Mucosa of descending colon (tissue), 3 donors: ENCODE measurements at places on chromosomes 12 and 14. TPM values are rescaled to one million over a fixed set of nuclear protein-coding genes. Genes with fewer than 3 reads are reported as not detected.

The CEBPE gene
- not detected for total RNA-seq

GRCh38 chr14:38208618-38209562 lies 1.2 kb downstream of the SSTR1 start:
- peak; percentile 74 for DNase-seq

- DNase-seq: no peak
Measured at GRCh38 chr14:57502586-57503254, 9.1 kb upstream of the CCDC198 start.

The RERG gene
- 5.2 TPM for total RNA-seq

GRCh38 chr14:95092723-95093122 lies 64.6 kb downstream of the DICER1 start:
- no peak for DNase-seq

- DNase-seq: no peak
Measured at GRCh38 chr12:29008786-29009185, 140.3 kb upstream of the FAR2 start.

GRCh38 chr12:89023936-89024335 lies 328.4 kb downstream of the DUSP6 start:
- DNase-seq: no peak

The GPRC5D gene
- not detected for total RNA-seq

The TOX4 gene
- total RNA-seq: 91.6 TPM

DNA sequence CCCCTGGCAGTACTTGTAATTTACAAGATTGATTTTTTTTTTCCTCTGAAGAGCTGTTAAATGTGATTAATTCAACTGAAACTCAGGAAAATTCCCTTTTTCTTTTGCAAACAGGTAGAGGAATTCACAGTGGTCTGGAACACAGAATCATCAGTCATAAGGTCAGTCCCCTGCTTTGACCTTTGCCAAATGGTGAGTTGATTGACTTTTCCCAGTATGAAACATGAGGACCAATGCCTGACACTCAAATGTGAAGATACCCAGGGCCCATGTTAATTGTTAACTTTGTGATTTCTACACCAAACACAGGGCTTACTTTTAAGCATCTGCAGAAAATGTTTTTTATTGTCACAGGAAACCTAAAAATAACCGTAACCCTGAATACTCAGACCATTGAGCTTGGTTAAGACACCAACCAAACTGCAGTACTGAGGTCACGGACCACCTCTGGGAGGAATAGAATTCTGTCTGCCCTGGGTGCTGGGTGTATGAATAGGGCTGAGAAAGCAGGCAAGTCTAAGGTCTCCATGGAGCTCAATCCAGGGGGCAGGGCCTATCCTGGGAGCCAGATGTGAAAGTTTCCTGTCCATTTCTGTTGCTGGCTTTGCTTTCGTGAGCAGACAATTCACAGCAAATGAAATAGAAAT lies 192.4 kb downstream of the TMX1 start:
- DNase-seq: no peak

DNA sequence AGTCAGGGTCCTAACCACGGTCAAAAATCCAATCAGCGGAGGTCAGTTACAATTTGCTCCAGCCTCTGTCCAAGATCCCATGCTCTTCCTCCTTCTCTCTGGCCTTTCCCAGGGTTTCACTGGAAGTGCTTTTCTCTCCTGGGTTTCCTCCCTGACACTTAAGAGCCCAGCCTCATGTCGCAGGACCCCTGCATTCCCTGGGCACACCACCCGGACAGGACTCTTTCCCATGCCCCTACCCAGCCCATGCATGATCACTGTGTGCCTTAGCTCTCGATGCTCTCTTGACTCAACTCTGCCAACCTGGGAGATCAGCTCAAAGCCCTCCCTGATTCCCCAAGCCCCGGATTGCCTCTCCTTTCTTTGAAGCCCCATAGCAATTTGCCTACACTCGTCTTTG lies 15.5 kb upstream of the TAC3 start:
- no peak for DNase-seq

The ST8SIA1 gene
- 23.8 TPM for total RNA-seq

The SMAGP gene
- total RNA-seq: 85.6 TPM

DNA sequence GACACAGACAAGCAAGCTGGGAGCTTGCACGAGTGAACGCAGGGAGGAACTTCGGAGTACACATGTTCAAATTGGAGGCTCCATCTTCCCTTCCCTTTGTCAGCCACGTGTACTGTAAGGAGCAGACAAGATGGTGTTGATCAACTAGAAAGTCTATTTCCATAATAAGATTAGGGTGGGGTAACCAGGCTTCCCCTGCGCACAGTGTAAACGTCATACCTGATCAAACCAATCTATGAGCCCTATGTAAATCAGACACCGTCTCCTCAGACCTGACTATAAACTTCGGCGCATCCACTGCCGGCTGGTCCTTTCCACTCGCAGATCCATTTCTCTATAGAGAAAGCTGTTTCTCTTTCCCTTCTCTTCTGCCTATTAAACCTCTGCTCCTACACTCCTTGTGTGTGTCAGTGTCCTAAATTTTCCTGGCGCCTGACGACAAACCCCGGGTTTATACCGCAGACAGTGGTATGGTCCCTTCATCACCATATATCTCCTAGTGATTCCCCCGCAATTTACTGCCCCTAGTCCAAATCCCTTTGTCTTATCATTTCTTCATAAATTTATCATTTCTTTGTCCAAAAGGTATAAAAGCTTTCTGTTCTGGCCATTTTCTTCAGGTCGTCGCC lies 7.5 kb upstream of the ETFBKMT start:
- no peak for DNase-seq
